ENCODE measurements at places on chromosomes 7 and 10. TPM values are rescaled to one million over a fixed set of nuclear protein-coding genes. Genes with fewer than 3 reads are reported as not detected.

DNA sequence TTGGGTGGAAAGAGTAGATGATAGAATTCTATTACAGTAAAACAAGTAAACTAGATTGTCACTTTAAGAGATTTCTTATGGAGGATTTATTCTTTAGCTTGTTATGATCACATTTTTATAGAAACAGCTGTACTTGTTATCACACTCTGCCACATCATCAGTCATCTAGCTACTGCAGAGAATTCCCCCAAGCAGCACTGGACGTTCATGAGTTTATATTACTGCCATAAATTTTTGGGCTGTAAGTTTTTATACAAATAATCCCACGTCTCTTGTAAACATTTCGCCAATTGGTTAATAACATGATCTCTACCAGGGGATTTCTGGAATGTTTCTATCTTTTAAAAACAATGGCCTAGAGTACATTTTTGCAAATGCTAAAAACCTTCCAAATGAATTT is 238.8 kb downstream of the POLR1F start:
- no peak overlapping the region for H3K27ac ChIP-seq
- no peaks in the 10 kb centered on the region for H3K27me3 ChIP-seq
- H3K36me3 ChIP-seq = no peaks in the 10 kb centered on the region
- H3K4me3 ChIP-seq = no peak overlapping the region

DNA sequence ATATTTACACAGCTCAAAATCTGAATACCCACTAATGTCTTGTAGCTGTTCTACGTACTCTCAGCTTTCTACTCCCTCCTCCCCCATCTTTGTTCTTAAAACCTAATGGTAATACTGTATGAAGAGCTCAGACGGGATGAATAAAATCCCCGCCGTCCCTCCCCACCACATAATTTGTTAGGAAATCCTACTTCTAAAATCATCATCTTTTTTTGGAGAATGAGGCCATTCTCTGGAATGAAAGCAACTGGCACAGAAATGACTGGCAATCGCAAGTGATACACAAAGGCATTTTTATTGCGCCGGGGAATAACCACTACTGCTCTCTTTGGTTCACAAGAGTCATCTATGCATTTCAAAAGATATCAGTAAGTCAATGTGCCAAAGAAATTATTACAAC is 27.3 kb downstream of the SLC35B4 start:
- no peak overlapping the region for H3K27ac ChIP-seq
- H3K27me3 ChIP-seq = no peaks in the 10 kb centered on the region
- no peak overlapping the region for H3K4me3 ChIP-seq
- H3K4me1 ChIP-seq = peaks cover 1% of the 10 kb centered on the region

DNA sequence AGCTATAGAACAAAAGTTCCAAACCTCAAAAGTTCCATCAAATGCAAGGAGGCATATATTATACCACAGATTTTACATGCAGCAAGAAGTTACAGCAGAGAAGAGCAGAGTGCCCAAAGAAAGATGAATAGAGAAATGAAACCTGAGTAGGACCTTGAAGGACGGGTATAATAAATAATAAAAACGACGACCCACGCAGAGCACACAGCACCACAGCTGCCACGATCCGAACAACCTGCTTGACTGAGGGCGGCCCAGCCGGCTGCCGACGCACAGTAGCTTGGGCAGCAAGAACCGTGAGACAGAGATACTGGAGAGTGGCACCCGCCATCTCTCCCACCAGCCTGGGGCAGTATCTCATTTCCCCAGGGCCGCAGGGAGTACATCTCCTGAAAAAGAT is 79.0 kb downstream of the HIPK2 start:
- H3K4me1 ChIP-seq = peaks cover 28% of the 10 kb centered on the region
- no peaks in the 10 kb centered on the region for H3K36me3 ChIP-seq
- no peak for DNase-seq
- no peaks in the 10 kb centered on the region for H3K27me3 ChIP-seq
- H3K4me3 ChIP-seq = no peak overlapping the region

DNA sequence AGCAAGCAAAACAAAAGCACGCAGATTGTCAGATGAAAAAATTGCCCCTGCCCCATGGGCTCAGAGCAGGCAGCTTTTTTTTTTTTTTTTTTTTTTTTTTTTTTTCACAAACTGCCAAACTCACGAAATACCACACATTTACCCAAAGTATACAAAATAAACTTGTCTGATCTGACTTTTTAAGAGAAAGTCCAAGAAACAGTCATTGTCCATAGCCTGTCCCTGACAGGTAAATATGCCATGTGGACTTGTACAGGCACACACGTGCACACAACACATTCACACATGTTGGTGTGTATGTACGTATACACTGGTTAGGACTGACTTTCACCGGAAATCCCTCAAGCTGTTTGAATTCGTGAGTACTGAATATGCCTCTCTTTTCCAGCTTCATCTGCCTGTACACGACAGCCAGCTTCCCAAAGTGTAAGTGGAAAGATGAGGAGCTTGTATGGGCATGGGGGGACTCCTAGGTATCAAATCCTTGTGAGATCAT is 929 bp upstream of the HGF start:
- H3K36me3 ChIP-seq = no peaks in the 10 kb centered on the region
- H3K27ac ChIP-seq = peak overlapping the region; percentile 86
- H3K4me3 ChIP-seq = no peak overlapping the region
- H3K27me3 ChIP-seq = no peaks in the 10 kb centered on the region

DNA sequence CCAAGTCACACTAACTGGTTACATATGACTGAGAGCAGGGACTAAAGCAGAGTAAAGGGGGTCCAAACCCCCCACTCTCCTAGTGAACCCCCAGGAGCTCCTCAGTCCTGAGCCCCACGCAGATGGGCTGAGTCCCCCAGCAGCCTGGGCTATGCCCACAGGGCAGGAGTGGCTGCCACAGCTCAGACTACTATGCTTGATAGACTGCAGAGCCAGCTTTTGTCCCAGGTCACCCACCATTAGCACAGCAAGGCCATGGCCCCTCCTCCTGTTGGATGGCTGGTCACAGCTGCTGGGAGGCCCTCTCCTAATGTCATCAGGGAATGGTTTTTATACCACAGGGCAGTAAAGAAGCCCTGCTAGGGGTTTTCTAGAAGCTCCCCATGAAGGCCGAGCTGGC is 46.3 kb upstream of the FGFR2 start:
- DNase-seq = no peak
- H3K27ac ChIP-seq = peak overlapping the region; percentile 43
- peaks cover 4% of the 10 kb centered on the region for H3K36me3 ChIP-seq
- no peaks in the 10 kb centered on the region for H3K27me3 ChIP-seq
- H3K4me3 ChIP-seq = no peak overlapping the region

DNA sequence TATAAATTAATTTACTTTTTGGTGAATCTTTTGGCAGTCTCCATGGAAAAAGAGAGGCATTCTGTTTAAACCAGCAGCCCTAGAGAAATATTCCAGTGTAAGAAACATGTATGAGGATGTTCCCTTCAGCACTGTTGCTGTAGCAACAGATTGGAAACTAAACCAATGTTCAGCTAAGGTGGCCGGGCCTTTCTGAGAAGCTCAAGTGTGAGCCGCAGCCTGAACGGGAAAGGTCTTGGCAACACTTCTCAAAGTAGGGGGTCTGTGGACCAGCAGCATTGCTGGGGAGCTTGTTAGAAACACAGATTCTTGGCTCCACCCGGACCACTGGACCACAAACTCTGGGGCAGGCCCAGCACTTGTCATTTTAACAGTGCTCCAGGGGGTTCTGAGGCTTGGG is 36.2 kb downstream of the RAMP3 start:
- peaks cover 2% of the 10 kb centered on the region for H3K36me3 ChIP-seq
- DNase-seq = no peak
- peak overlapping the region; percentile 67 for H3K27ac ChIP-seq
- H3K4me1 ChIP-seq = peaks cover 23% of the 10 kb centered on the region

DNA sequence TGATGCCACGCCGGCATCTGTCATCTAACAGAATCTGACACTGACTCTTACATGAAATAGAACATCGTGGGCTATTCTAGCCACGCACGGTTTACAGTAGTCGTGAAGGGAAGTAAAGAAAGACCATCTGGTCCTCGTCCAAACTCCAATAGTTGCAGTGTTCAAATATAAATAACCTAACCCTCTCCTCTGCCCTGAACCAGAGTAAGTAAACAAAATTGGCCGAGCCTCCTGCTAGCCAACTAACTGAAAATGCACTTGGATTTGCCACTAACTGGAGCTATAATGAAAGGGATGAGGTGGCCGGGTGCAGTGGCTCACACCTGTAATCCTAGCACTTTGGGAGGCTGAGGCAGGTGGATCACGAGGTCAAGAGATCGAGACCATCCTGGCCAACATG is 29.5 kb upstream of the ZC3HAV1L start:
- no peaks in the 10 kb centered on the region for H3K27me3 ChIP-seq
- H3K27ac ChIP-seq = no peak overlapping the region
- H3K4me1 ChIP-seq = no peaks in the 10 kb centered on the region
- H3K4me3 ChIP-seq = no peak overlapping the region

DNA sequence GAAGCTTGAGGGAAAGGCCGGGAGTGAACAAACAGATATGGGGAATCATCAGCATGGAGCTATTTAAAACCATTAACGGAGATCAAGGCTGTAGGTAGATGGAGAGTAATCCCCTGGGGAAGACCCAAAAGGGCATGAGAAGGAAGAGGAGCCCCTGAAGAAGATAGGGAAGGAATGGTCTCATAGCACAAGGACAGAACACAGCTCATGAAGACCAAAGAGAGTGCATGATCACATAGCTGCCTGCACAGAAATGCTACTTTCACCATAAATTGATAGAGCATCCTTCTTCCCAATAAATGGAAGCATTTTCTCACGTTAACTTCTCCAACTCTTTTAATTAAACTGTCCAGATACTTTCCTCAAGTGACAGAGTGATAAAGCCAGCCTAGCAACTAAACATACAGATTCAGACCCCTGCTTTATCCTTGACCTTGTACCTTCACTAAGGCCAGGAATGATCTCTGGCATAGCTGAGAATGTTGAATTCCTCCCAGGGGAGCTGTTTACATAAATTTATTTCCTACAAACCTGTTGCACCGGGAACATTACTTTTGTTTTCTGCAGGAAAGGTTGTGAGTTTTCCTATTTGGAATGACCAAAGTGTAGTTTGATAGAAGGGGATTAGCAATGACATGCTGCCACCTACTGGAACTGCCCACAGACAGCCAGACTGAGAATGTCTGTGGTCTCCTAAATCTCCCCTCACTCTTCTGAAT is 110.8 kb upstream of the LRGUK start:
- no peaks in the 10 kb centered on the region for H3K27me3 ChIP-seq
- peak; percentile 46 for DNase-seq
- H3K36me3 ChIP-seq = peaks cover 2% of the 10 kb centered on the region
- peaks cover 5% of the 10 kb centered on the region for H3K4me1 ChIP-seq
- no peak overlapping the region for H3K4me3 ChIP-seq

- DNase-seq = no peak
- H3K36me3 ChIP-seq = peaks cover 13% of the 10 kb centered on the region
- H3K4me3 ChIP-seq = peak overlapping the region; percentile 7
- no peak overlapping the region for H3K27ac ChIP-seq
- H3K4me1 ChIP-seq = peaks cover 30% of the 10 kb centered on the region
Observed at GRCh38 chr10:18665815-18666558, 6.8 kb downstream of the ARL5B start.

DNA sequence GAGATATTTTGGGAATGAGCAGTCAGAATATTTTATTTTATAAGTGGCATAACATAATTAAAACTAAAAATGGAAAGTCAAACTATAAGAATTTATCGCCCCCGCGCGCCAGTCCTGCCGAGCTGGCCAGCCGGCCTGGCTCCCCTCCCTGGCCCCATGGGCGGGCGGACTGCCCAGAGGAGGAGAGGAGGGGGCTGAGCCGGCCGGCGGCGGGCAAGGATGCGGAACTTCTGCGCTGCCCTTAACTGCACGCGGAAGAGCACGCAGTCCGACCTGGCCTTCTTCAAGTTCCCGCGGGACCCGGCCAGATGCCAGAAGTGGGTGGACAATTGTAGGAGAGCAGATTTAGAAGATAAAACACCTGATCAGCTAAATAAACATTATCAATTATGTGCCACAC is 96.8 kb downstream of the DKK1 start:
- no peaks in the 10 kb centered on the region for H3K4me1 ChIP-seq
- H3K27ac ChIP-seq = no peak overlapping the region
- DNase-seq = no peak
- no peaks in the 10 kb centered on the region for H3K27me3 ChIP-seq
- no peaks in the 10 kb centered on the region for H3K36me3 ChIP-seq

- no peaks in the 10 kb centered on the region for H3K27me3 ChIP-seq
- peaks cover 2% of the 10 kb centered on the region for H3K4me1 ChIP-seq
- H3K36me3 ChIP-seq = no peaks in the 10 kb centered on the region
- H3K27ac ChIP-seq = no peak overlapping the region
- DNase-seq = no peak
Observed at GRCh38 chr7:108404509-108405420, 51.5 kb downstream of the NRCAM start.

DNA sequence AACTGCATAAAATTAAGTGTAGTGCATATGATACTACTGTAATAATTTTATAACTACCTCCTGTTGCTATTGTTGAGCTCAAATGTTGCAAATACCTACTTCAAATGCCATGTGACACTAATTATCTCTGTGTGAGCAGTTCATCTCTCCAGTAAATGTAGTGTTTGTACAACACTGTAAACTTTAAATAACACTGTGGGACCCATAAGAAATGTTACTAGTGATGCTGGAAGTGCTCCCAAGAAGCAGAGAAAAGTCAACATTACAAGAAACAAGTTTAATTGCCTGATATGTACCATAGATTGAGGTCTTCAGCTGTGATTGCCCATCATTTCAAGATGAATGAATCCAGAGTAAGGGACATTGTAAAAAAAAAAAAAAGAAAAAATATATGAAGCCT is 39.9 kb downstream of the RALA start:
- peaks cover 39% of the 10 kb centered on the region for H3K36me3 ChIP-seq
- H3K4me3 ChIP-seq = no peak overlapping the region
- H3K4me1 ChIP-seq = peaks cover 19% of the 10 kb centered on the region
- no peak for DNase-seq
- no peak overlapping the region for H3K27ac ChIP-seq

- no peak overlapping the region for H3K27ac ChIP-seq
- peaks cover 6% of the 10 kb centered on the region for H3K36me3 ChIP-seq
- H3K4me1 ChIP-seq = peaks cover 8% of the 10 kb centered on the region
- no peak overlapping the region for H3K4me3 ChIP-seq
- peaks cover 12% of the 10 kb centered on the region for H3K27me3 ChIP-seq
Observed at GRCh38 chr10:5670662-5671375, 4.4 kb upstream of the ASB13 start.

The PAX4 gene
- not detected for total RNA-seq

The C10orf105 gene
- 0.12 TPM for total RNA-seq

The NRF1 gene
- total RNA-seq = 27.5 TPM

The GSTO1 gene
- 85.9 TPM for total RNA-seq

The HOXA3 gene
- total RNA-seq = 11.3 TPM

The TRRAP gene
- 66.9 TPM for total RNA-seq

The DDC gene
- total RNA-seq = 1.0 TPM

The RELN gene
- 0.07 TPM for total RNA-seq

The GCK gene
- total RNA-seq = 0.42 TPM

All from neural crest cell (in vitro differentiated cells).